CD4-positive, alpha-beta T cell treated with Interleukin-15 for 4 hours (primary cell): ENCODE measurements at places on chromosomes 5 and 9.

DNA sequence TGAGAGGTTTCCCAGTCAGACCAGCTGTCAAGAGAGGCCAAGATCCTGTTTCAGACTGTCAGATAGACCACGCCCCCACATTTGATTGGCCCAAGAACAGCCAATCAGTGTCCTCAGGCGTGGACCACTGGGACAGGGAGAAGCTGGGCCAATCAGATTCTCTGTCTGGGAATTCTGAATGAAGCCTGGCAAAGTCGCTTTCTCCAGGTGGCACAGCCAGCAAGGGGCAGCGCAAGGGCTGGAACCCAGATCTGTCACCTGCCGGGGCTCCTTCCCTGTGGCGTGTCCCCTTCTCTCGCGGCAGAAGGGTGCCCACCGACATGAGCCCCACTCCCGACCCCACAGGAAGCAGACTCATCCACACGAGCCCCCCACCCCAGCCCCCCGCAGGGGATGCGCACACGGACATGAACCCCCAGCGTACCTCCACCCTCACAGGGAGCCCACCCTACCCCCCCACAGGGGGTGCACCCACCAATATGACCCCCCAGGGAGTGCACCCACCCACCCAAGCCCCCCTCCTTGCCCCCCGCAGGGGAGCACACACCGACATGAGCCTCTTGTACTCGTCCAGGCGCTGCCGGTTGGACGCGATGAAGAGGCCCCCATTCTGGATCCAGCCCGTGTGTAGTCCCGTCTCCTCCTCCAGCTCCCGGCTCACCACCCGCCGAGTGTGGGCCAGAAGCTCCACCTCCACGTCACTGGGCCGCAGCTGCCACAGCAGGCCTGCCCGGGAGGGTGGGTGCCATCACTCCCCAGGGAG is 6.1 kb downstream of the SARDH start:
- no peak for DNase-seq

DNA sequence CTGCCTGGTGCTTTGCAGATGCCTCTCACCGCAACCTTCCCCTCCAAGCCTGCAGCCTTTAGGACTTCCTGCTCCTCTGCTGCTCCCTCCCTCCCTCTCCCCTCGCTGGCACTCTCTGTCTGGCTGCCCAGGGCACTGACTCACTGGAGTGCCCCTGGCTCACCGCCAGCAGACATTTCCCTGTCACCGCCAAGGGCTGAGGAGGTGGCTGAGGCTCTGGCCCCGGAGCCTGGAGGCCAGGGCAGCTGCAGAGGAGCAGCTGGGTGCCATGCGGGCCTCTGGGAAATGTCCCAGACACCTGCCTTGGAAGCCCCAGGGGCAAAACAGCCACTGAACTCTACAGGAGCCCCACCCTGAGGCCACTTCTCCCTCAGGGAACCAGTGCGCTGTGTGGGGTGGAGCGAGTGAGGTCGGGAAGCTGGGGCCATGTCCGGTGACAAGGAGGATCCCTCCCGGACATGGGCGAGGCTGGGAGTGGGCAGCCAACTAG is 53.4 kb downstream of the TENT4A start:
- DNase-seq: peak; percentile 30

- no peak for DNase-seq
These were observed 27.3 kb upstream of the FER start for GRCh38 chr5:108720391-108720790.

GRCh38 chr5:96297867-96298266 is 135.2 kb downstream of the PCSK1 start:
- no peak for DNase-seq

DNA sequence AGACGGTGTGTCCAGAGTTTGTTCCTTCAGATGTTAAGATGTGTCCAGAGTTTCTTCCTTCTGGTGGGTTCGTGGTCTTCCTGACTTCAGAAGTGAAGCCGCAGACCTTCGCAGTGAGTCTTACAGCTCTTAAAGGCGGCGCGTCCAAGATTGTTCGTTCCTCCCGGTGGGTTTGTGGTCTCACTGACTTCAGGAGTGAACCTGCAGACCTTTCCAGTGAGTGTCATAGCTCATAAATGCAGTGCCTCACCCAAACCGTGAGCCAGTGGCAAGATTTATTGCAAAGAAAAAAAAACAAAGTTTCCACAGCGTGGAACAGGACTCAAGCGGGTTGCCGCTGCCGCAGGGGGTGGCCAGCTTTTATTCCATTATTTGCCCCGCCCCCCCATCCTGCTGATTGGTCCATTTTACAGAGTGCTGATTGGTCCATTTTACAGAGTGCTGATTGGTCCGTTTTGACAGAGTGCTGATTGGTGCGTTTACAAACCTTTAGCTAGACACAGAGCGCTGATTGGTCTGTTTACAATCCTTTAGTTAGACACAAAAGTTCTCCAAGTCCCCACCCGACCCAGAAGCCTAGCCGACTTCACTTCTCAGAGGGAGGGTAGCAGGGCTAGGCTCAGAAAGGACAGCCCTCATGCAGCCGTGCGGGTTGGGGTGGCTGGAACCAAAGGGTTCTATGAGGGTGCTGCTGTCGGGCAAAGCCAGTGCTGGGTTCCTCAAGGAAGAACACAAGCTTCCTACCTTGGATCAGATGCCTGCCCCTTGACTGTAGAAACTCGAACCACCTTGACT is 9.1 kb upstream of the RNF130 start:
- DNase-seq: peak; percentile 37

- no peak for DNase-seq
These were observed 17.1 kb downstream of the OBP2B start for GRCh38 chr9:133191989-133192388.

DNA sequence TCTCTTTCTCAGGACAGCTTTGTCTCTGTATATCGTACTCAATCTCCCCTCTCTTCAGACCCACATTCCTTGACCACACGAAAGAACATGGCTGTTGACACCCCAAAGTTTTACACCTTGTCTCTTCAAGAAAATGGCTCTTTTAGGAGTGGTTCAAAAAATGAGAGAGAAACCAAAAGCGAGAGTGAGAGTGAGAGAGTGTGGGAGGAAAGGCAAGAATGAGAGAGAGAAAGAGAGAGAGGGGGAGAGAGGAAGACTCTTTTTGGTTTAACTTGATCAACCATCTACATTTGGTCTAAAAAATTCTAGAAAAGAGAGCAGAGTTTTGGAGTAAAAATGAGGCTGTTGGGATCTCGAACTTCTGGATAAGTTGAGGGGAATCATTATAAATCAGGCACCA is 581.8 kb upstream of the WWC1 start:
- DNase-seq: no peak

DNA sequence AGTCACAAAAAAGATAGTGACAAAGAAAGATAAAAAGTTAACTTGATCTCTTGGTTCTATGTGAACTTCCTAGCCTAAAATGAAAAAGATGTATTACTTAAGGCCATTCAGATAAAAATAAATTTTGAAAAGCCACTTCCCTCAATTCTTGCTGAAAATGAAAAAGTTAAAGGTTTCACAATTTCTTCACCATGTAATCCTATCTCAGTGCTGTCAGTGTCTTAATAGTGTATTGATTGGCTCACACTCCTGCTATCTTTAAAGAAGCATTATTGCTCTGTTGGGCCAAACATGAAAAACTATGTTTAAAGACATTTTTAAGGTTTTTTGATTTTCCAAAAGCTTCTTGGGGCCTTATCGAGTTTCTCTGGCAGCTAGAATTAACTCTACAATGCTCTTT is 18.1 kb upstream of the EGFLAM start:
- DNase-seq: no peak

DNA sequence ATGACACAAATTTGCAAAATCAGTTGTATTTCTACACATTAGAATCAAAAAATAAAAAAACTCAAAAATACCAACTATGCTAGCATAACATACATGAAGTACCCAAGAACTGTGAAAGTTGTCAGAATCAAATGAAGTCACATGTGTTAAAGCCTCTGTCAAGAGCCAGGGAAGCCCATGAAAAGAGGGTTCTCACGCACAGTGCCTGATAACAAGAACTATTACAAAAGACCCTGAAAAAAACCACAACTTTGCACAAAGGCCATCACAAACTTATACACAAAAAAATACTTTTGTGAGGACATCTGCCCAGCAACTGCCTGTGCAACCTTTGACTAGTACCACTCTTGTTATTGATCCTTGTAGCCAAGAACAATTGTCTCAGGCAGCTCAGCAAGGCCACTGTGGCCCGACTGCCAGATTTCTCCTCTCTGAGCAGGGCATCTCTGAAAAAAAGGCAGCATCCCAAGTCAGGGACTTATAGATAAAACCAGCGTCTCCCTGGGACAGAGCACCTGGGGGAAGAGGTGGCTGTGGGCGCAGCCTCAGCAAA is 28.9 kb upstream of the HNRNPA0 start:
- no peak for DNase-seq

DNA sequence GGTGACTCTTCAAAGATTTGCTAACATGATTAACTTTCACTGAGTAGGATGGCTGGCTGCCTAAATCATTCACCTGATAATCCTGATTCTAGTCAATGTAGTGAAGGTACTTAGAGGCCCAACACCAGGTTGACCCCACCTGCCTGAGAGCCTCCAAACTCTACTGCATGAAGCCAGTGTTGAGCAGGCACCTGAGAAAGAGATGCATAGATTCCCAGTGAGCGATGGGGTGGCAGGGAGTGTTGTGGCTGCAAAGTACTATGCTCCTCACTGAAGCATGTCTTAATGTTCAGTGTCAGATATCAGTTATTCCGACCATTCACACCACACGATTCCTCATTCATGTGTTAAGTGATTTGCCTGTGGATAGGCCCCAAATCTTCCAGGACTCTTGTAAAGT is 804.4 kb downstream of the TLE4 start:
- DNase-seq: no peak

DNA sequence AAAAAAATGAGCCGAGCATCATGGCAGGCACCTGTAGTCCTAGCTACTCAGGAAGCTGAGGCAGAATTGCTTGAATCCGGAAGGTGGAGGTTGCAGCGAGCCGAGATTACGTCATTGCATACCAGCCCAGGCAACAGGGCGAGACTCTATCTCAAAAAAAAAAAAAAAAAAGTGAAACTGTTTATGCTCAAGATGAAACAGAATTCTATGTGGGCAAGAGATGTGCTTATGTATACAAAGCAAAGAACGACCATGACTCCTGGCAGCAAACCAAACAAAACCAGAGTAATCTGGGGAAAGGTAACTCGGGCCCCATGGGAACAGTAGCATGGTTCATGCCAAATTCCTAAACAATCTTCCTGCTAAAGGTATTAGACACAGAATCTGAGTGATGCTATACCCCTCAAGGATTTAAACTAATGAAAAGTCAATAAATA is 32.6 kb upstream of the PLAC8L1 start:
- no peak for DNase-seq

DNA sequence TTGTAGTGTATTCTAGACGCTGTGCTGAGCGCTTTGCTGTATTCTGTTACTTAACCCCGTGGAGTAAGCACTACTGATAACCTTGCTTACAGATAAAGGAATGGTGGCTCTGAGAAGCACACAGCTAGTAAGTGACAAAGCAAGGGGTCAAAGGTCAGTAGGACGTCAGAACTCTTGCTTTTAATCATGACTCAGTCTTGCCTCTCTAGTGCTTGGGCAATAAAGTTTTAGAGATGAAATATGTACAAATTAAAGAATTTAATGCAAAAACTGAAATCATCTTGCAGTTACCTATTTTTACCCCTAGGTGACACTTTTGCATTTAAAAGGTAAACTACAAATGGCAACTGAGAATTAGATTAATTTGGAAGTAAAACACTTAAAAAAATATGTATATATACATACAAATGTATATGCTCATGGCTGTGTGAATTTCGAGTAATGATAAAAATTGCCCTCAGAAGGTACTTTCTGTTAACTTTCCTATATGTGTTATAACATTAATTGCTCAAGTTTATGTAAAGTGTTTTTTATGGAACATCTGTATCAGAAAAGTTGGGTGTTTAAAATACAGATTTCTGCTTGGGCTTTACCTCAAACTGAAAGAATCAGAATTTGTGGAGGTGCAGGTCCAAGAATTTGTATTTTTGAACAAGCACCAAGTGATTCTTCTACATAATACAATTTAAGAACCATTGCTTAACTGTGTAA is 175.1 kb upstream of the DAB2 start:
- DNase-seq: no peak

- no peak for DNase-seq
These were observed 137.9 kb upstream of the SLC24A2 start for GRCh38 chr9:19926774-19927173.
